CD4-positive, alpha-beta T cell treated with Interleukin-2 at 100 ng/mL for 4 hours (primary cell): ENCODE measurements at places on chromosomes 7 and 10.

GRCh38 chr7:43482679-43483252 lies 100.1 kb upstream of the STK17A start:
- DNase-seq = no peak

DNA sequence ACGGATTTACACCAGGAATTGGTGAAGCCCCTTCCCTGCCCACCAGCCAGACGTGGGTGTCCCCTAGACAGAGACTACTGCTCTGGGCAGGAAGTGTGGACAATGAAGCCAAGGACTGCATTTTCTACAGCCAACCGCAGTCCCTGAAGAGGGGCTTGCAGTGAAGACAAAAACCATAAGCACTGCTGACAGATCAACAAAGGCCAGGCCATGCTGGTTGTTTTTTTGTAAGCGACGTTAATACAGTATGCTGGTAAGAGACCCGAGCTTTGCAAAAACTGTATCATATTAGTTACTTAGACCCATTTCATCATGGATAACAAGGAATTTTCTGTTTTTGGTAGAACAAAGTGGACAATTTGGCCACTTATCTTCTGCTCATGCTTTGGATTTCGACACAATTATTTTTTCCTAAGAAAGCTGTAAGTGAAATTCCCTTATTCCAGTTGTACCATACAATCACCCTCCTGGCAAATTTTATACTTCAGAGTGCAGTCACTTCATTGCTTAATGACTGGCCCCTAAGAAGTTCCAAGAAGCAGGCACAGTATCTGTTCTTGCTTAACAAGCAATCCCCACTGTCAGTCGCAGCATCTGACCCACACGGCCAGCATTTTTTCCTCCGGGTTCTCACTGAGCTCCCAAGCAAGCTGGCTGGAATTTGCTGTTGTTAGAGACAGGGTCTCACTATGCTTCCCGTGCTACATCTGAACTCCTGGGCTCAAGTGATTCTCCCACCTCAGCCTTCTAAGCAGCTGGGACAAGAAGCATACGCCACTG lies 163.5 kb downstream of the PARD3 start:
- DNase-seq = no peak

DNA sequence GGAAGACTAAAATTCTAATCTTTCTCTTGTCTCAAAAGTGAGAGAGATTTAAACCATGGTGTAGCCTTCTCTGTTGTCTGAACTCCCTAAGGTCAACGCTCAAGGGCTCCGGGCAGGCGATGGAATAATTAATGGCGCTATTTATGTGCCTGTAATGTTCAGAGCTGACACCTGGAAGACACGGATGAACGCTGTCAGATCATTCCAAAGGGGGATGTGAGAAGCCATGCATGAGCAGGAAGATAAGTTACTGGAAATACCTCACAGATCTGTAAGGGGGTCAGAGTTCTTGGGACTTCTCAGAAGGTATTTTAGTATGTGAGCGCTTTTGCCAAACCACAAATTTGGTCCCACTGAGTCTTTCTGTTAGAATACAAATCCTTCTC lies 73.3 kb upstream of the MTPN start:
- DNase-seq = no peak

DNA sequence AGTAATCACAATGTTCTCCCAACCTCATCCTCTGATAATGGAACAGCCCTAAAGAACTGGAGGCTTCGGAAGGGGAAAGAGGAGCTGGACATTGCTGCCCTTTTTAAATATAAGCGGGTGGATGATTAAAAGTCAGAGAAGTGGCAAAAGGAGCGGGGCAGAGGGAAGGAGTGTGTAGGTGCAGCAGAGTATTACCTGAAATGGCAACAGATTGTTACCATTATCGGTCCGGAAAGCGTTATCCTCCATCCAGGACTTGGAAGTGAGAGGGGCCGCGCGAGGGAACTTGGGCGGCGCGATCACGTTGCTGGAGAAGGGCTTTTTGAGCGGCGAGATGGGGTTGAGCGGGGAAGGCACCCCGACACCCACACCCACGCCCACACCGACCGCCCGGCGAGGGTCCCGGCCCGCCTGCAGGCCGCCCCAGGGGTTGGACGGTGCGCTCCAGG lies 51.7 kb downstream of the CPEB3 start:
- no peak for DNase-seq

- DNase-seq = no peak
Measured at GRCh38 chr10:14072541-14072940, 258.2 kb downstream of the FRMD4A start.

GRCh38 chr10:29535012-29535777 lies 99.6 kb downstream of the SVIL start:
- no peak for DNase-seq
